ENCODE measurements at places on chromosomes 3 and 15.

- no peak for DNase-seq
These were observed 564.7 kb downstream of the FOXP1 start for GRCh38 chr3:71018799-71019198.

DNA sequence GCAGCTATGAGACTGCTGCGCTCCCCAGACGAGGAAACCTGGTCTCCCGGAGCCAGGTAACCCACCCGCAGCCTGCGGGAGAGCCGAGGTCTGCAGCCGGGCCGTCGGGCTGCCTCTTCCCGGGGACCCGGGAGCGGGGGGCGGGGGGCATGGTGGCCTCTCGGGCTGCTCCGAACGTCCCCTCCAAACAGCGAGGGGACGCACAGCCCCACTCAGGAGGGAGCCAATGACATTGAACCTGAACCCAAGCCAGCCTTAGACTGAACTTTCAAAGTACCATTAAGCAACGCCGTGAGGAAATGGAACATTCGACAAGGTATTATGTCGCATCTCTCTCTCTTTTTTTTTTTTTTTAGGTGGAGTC lies 29.8 kb upstream of the ALDH1A3 start:
- DNase-seq: no peak

GRCh38 chr3:32910954-32911353 lies 40.5 kb upstream of the CCR4 start:
- no peak for DNase-seq

DNA sequence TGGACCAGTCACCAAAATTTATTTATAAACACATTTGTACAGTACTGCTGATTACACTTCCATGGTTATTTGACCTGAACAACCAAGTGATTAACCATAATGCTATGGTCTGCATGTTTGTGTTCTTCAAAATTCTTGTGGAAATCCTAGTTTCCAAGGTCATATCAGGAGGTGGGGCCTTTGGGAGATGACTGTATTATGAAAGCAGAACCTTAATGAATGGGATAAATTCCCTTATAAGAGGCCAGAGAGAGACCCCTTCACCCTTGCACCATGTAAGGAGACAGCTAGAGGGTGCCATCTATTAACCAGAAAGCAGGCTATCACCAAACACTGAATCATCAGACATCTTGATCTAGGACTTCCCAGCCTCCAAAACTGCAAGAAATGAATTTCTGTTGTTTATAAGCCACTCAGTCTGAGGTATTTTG lies 1.9 kb downstream of the SCAPER start:
- DNase-seq: no peak

DNA sequence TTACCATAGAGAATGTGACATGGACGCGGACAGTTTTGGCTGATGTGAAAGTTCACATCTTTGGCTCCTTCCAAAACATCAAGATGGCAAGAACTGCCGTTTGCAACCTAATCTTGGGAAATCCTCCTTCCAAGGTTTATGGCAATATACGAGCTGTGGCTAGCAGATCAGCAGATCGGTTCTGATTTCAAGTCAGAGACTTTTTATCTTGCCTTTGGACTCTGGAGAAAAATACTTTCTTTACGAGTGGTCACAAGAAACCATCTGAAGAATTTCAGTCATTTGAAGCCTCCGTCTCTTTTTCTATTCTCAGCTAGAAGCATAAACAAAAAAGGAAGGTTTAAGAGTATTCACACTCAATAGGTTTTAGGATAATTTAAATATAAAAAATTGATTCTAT lies 153.5 kb upstream of the MEIS2 start:
- DNase-seq: no peak

DNA sequence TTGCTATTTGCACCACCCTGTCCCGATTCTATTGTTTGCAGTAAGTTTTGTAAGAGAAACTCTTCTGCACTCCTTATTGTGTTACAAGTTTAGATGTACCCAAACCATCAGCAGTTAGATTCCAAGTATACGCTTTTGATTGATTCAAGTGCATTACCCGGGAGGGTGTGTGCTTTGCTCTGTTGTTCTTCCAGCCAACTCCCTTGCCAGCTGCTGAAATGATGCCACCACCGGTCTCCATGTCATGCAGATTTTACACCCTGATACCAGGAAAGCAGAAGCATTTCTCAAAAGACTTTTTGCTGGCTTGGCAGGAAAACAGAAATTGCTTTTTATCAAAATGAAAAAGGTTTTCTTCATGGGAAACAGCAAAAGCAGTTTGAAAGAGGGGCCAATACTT lies 1006.6 kb upstream of the CFAP20DC start:
- DNase-seq: no peak

DNA sequence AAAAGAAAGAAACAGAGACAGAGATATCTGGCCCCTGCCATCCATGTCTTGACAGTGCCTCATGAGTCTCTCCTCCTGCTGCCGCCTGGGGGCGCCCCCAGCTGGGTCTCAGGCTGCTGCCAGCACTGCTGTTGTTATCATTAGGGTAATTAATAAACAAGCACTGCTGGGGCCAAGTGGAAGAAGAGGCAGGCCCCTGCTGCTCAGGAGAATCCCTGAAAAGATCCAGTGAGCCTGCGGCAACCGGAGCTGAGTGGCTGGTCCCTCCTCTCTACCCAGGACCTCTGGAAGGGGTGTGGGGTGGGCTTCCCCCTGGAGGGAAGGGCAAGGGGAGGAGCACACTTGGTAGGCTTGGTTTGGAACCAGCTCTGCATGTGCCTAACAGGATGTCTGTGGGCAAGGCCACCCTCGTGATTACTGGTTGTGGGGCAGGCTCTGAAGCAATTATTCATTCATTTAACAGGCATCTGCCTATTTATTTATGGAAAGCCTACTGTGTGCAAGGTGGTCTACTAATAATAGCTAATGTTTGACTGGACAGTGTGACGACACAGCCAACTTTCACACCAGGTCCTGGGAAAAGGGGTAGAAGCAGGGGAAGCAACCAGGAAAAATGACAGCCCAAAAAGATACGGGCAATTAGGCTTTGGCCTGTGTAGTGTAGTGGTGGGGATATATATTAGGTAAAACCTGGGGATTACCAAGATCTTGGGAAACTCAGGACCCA lies 1.2 kb upstream of the TYRO3 start:
- peak; percentile 69 for DNase-seq

GRCh38 chr15:72907733-72908132 lies 124.2 kb upstream of the ADPGK start:
- DNase-seq: no peak

GRCh38 chr15:49023354-49023753 lies 22.9 kb downstream of the SECISBP2L start:
- no peak for DNase-seq

GRCh38 chr15:63016234-63016633 lies 26.3 kb upstream of the TPM1 start:
- no peak for DNase-seq

GRCh38 chr15:45291822-45292582 lies 40.0 kb downstream of the SLC28A2 start:
- DNase-seq: no peak

DNA sequence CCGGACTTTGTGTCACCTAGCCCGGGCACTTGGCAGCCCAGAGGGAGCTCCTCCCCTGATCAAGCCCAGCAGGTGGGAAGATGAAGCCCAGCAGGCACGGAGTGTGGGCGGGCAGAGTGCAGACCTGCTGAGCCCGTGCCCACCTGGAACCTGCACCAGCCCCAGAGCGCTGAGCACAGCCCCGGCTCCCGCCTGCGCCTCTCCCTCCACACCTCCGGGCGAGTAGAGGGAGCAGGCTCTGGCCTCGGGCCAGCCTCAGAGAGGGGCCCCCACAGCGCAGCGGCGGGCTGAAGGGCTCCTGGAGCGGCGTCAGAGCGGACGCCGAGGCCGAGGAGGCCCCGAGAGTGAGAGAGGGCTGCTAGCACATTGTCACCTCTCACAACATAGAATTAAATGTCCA lies 257.7 kb downstream of the VGLL3 start:
- no peak for DNase-seq

DNA sequence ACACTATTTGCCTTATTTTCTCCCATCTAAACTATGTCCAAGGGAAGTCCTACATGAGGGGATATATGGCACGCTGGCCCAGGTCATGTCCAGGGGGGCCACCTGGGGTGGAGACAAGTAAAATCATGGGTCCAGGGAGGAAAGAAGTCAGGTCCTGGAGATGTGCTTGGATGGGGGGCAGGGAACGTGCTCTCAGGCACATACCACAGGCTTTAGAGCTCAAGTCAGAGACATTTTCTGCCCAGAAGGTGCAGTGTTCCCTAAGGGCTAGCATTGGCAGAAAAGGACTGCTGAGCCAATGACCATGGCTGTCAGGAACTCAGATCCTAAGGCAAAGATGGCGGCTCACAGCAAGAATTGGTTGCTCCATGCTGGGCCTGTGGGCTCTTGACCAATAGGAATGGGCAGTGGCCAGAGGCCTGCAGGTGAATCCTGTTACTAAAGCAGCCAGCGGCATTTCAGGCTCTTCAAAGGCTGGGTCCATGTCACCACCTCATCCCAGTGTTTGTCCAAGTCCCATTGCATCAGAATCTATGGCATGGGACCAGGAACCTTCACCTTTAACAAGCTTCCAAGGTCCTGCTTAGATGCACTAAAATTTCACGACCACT lies 175.0 kb downstream of the RPLP1 start:
- DNase-seq: no peak

GRCh38 chr3:101249522-101249921 lies 70.9 kb downstream of the IMPG2 start:
- DNase-seq: no peak

- no peak for DNase-seq
These were observed 19.0 kb upstream of the DLG1 start for GRCh38 chr3:197317250-197317963.

- no peak for DNase-seq
These were observed 83.0 kb downstream of the AKAP13 start for GRCh38 chr15:85463276-85463892.

DNA sequence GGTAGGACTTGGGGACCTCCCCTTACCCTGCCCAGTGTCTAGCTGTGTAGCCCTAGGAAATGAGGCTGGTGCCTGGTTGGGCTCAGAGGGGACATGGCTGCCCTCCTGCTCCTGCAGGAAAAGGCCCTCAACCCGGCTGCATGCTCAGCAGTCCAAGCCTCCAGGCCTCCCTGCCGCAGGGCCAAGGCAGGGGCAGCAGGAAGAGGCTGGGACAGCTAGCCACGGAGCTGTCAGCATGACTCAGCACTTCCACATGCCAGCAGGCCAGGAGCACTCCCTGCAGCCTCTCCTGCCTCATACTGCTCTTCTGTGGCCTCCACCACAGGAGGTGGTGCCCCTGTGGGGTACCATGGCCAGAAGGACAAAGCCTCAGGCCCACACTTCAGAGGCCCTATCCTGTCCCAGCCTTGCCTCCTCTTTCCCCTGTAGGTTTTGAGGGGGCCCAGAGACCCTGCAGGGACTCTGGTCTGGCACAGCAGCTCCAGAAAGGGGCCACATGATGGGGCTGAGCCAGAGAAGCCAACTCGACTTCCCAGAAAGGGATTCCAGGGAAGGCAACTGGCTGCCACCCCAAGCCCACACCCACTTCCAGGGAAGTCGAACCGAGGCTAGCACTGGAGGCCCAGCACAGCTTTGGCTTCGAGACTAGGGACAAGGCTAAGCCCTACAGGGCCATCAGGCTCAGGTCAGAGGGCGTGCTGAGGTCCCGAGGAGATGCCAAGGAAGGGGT lies 19.5 kb downstream of the TKT start:
- no peak for DNase-seq

GRCh38 chr3:31248563-31248992 lies 284.1 kb upstream of the STT3B start:
- no peak for DNase-seq

DNA sequence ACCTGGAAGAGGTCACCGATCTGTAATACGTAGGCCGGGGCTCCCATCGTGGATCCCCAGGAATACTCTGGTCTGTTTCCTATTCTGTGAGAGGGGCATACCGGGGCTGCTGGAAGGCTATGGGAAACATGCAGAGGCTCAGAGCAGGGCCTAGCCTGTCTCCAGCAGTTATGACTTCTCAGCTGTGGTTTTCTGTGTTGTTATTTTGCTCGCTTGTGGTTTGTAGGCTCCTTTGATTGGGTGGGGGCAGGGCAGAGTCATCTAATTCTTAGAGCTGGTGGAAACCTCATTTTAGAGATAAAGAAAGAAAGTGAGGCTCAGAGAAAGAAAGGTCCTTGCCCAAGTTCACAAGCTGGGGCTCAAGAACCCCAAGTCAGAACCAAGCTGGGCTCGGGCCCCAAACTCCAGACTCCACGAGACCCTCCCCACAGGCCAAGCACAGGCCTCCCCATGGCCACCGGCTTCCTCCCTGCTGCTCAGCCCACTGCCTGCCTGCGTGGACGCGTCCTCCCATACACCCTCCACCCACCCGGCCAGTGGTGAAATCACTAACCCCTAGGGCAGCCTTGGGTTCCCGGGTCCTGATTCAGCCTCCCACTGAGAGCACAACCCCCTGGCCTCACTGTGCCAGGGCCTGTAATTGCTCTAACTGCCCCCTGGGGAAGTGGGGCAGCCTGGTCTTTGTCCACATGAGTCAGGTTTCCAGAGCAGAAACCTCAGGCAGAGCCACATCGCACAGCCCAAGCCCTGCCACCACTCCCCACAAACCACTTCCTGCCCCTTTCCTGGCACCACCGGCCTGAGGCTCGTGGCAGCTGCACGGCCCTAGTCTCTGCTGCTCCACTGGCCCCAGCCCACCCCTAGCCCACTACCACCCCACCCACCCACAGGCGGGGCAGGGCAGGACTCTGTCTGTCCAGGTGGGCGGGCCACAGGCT lies 270.8 kb downstream of the UACA start:
- peak; percentile 37 for DNase-seq

GRCh38 chr3:105868742-105869530 lies at the start of gene CBLB:
CBLB (minus strand) TSS chr3:105869012; CDS start chr3:105867577, 1,435 bp downstream.
- peak; percentile 78 for DNase-seq

DNA sequence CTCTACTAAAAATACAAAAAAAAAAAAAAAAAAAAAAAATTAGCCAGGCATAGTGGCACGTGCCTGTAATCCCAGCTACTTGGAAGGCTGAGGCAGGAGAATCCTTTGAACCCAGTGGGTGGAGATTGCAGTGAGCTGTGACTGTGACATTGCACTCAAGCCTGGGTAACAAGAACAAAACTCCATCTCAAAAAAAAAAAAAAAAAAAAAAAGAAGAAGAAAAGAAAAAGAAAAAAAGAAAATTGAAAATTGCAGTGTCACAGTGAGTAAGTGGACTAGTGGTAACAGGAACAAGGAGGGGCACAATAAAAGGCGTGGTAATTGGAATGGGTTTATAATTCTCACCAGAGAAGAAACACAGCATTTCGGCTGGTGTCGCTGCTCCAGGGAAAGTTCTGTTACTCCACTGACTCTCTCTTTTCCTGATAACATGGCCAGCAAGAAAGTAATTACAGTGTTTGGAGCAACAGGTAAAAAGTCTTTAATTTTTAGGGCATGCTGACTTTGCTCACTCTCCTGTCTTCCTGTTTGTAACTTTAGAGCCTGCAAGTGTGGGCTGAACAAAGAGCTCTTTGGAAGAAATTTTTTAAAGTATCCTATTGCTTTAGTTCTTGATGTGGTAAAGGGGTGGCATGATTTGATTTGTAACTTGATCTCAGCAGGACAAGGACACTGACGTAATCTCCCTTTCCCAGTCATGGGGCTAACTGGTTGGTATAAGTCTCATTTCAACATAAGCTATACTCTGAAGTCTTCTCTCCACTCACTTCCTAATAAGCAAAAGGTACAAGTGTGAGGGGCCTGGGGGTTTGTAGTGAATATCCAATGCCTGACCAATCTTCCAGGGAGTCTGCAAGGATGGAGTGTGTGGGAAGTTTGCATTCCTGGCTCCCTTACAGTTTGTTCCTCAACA lies 22.1 kb upstream of the TRA2B start:
- no peak for DNase-seq
